Heart right ventricle (tissue), 16 donors: ENCODE measurements at places on chromosomes 1 and 21. TPM values are rescaled to one million over a fixed set of nuclear protein-coding genes. Genes with fewer than 3 reads are reported as not detected.
A peak's percentile ranks its signal among the peaks of the same experiment; 100 is the strongest.

- H3K27ac ChIP-seq: peak overlapping the region; percentile 50
- H3K4me1 ChIP-seq: no peaks in the 10 kb centered on the region
- H3K4me3 ChIP-seq: no peak overlapping the region
- no peak for DNase-seq
Observed at GRCh38 chr1:201937624-201938213, 8.6 kb downstream of the LMOD1 start.

DNA sequence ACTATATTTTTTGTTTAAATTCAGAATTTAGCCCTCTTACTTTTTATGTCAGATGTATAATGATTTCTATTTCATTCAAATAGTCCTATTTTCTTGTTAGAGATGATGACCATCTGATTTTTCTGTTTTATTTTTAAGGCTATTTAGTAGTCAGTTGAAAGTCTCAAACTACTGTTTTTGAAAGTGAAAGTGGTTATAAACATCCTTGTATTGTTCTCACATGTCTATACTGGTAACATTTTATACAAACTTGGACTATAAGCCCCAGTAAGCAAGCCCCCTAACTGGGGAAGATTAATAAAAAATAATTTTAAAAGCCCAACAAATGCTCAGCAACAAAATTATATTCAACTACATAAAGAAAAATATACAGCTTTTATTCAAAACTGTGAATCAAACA, 271.3 kb upstream of the RGS18 start:
- no peaks in the 10 kb centered on the region for H3K36me3 ChIP-seq
- no peak overlapping the region for H3K4me3 ChIP-seq
- no peaks in the 10 kb centered on the region for H3K27me3 ChIP-seq
- H3K27ac ChIP-seq: no peak overlapping the region
- no peak for DNase-seq

GRCh38 chr1:44812822-44813543, 4.7 kb downstream of the BTBD19 start:
- peak overlapping the region; percentile 58 for H3K4me3 ChIP-seq
- peak overlapping the region; percentile 84 for H3K27ac ChIP-seq
- peaks cover 61% of the 10 kb centered on the region for H3K4me1 ChIP-seq
- no peaks in the 10 kb centered on the region for H3K27me3 ChIP-seq
- peaks cover 16% of the 10 kb centered on the region for H3K36me3 ChIP-seq

GRCh38 chr1:180949616-180950000, 36.9 kb downstream of the KIAA1614 start:
- no peak overlapping the region for H3K27ac ChIP-seq
- no peak overlapping the region for H3K4me3 ChIP-seq
- H3K27me3 ChIP-seq: no peaks in the 10 kb centered on the region
- no peak for DNase-seq
- no peaks in the 10 kb centered on the region for H3K36me3 ChIP-seq

DNA sequence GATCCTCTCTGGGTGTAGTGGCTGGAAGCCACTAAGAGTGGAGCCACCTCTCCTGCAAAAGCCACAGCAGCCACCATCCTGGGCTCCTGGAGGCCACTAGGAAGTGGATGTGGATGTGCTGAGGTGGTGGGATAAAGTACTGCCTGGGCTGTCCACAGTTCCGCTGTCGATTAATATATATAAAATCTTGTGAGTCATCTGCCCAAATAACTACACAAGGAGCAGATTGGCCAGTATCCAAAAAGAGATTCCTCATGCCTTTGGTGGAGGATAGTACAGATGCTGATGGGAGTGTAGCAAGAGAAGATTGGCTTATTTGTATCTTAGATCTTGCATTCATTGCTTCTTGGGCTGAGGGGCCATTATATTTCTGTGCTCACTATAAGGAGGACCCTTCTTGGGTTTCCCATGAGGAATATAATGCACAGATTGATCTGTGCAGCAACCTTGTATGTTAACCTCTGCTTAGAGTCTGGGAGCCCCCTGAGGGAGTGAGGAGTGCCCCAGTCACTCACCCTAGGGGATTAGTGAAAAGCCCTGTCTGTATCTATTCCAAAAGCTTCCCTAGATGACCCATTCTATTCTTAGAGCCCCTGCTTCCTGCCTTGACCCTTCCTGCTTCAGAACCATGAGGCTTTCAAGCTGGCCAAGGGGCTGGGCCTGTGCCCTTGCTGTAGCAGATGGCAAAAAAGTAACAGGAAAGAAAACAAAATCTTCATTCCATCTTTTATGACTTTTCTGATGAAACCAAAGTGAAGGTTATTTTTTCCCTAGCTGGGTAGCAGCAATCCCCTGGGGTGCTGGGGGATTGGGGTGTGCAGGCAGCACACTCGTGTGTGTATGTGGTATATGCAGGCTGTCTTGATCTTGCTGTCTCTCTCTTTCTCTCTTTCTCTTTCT, 31.7 kb downstream of the RCSD1 start:
- H3K4me1 ChIP-seq: peaks cover 68% of the 10 kb centered on the region
- peak overlapping the region; percentile 76 for H3K27ac ChIP-seq
- no peak overlapping the region for H3K4me3 ChIP-seq
- H3K36me3 ChIP-seq: no peaks in the 10 kb centered on the region

- H3K4me1 ChIP-seq: no peaks in the 10 kb centered on the region
- no peak overlapping the region for H3K27ac ChIP-seq
- no peak overlapping the region for H3K4me3 ChIP-seq
- DNase-seq: no peak
- no peaks in the 10 kb centered on the region for H3K36me3 ChIP-seq
Observed at GRCh38 chr1:217721692-217722091, 90.5 kb downstream of the SPATA17 start.

GRCh38 chr1:223825767-223826748, 19.7 kb downstream of the TP53BP2 start:
- no peak overlapping the region for H3K27ac ChIP-seq
- no peaks in the 10 kb centered on the region for H3K36me3 ChIP-seq
- no peaks in the 10 kb centered on the region for H3K27me3 ChIP-seq
- H3K4me3 ChIP-seq: no peak overlapping the region

DNA sequence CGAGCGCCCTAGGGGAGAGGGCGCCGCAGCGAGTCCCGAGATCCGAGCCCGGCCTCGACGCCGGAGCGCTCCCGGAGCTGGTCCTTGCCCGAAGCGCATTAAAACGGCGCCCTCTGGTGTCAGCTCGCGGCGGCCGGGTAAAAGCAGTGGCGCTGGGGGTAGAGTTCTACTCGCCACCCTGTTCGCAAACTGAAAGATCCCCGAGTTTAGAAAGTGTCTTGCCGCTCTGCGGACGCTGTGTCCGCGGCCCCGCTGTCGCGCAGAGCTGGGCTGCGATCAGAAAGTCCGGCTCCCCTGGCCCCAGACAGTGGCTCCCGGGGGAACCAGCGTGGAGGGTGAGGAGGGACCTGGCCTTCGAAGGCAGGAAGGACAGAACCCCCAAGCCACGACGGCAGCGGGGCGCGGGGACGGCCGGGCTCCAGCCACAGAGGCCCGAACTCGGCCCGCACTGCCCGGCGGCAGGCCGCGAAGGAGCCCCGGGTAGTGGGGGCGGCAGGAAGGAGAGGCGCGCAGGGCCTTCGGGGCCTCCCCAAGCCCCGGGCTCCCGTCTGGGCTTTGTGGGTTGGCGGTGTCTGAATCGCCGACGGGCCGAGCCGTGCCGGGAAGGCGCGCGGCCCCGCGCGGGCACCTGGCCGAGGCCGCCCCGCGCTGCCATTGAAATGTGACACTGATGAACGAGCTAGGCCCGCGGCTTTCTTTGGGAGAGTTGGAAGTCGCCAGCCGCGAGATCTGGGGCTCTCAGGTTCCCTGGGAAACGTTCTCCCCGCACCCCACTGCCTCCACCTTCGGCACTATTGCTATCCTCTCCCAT, 39.1 kb upstream of the NFIA start:
- H3K4me3 ChIP-seq: peak overlapping the region; percentile 63
- no peak overlapping the region for H3K27ac ChIP-seq
- no peaks in the 10 kb centered on the region for H3K4me1 ChIP-seq
- H3K27me3 ChIP-seq: no peaks in the 10 kb centered on the region
- no peaks in the 10 kb centered on the region for H3K36me3 ChIP-seq
- DNase-seq: peak; percentile 91

DNA sequence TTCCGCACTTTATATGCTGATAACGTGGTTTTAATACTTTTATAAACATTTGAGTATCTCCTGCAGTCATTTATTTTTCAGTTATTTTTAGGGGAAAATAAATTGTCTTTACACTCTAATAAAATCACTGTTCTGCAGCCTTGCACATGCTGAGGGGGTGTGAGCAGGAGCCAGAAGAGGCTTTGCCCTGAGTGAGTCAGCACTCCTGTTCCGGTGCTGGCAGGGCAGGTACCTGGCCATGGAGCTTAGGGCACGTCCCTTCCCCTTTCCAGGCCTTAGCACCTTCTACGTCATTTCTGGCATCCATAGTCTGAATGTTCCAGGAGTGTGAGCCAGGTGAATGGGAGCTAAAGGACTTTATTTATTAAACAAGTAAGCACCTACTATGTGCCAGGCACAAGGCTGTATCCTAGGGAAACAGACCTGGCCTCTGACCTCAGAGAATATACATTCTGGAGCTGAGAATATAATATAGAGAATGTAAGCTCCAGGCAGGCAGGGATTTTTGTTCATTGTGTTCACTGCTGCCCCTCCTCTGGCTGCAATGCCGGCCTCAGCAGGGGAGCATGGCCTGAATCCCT, 402.9 kb downstream of the PTPRU start:
- no peak overlapping the region for H3K4me3 ChIP-seq
- no peaks in the 10 kb centered on the region for H3K4me1 ChIP-seq
- H3K27me3 ChIP-seq: no peaks in the 10 kb centered on the region
- DNase-seq: no peak

RABIF gene
- 3.2 TPM for total RNA-seq

NUP210L gene
- not detected for total RNA-seq

LCE1E gene
- not detected for total RNA-seq

HAX1 gene
- 193 TPM for total RNA-seq

OR2T29 gene
- total RNA-seq: not detected

HPCAL4 gene
- total RNA-seq: 0.18 TPM
